Naive thymus-derived CD4-positive, alpha-beta T cell (primary cell): ENCODE measurements at places on chromosomes 11 and 22. TPM values are rescaled to one million over a fixed set of nuclear protein-coding genes. Genes with fewer than 3 reads are reported as not detected.
A peak's percentile ranks its signal among the peaks of the same experiment; 100 is the strongest.

GRCh38 chr11:119196833-119197483 lies 9.2 kb upstream of the CBL start:
- peak; percentile 79 for DNase-seq
- H3K27ac ChIP-seq = no peak overlapping the region
- no peaks in the 10 kb centered on the region for H3K36me3 ChIP-seq
- H3K4me1 ChIP-seq = no peaks in the 10 kb centered on the region
- no peaks in the 10 kb centered on the region for H3K27me3 ChIP-seq
- H3K4me3 ChIP-seq = no peak overlapping the region

GRCh38 chr11:110855191-110855590 lies 143.0 kb upstream of the ARHGAP20 start:
- no peaks in the 10 kb centered on the region for H3K4me1 ChIP-seq
- H3K36me3 ChIP-seq = no peaks in the 10 kb centered on the region
- no peaks in the 10 kb centered on the region for H3K27me3 ChIP-seq
- no peak for DNase-seq

- no peaks in the 10 kb centered on the region for H3K27me3 ChIP-seq
- DNase-seq = no peak
Measured at GRCh38 chr22:48207919-48208535, 1445.6 kb downstream of the TBC1D22A start.

The EIF3D gene
- polyA plus RNA-seq = 163 TPM

DNA sequence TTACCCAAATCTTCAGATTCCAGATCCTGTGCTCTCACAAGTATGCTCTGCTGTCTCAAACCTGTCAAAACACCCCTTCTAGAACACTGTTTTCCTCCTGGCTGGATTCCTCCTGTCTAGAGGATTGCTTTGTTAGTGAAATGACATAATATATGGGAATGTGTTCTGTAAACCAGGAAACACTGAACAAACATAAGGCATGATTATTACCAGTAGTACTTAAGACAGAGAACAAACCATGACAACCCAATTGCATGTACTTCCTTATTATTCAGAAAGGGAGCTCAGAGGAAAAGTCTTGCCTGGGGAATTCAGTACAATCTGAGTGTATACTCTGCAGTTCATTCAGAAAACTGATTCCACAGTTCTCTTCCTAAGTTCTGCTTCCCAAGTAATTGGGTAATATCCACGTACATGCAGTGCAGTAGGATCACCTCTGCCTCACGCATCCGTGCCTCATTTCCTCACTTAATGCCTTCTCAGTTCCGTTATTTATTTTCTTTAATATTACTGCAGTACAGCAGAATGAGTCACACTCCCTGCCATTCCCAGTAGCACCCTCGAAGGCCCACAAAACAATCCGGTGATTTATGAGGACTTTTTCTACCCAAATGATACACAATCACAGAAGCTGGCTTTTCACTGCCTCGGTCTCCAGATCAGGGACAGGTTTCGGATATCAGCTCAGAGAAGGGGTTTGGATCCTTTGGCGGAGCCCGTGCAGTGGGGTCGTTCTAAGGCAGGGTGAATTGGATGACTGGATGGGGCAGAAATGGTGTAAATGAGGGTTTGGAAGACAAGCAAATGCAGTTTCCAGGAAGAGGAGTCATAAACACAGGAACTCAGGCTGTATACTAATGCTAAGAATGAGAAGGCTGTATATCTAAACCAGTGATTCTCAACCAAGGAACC lies 896.9 kb downstream of the KCNA4 start:
- H3K27me3 ChIP-seq = no peaks in the 10 kb centered on the region
- DNase-seq = no peak
- H3K4me3 ChIP-seq = no peak overlapping the region
- H3K4me1 ChIP-seq = no peaks in the 10 kb centered on the region
- H3K27ac ChIP-seq = no peak overlapping the region

DNA sequence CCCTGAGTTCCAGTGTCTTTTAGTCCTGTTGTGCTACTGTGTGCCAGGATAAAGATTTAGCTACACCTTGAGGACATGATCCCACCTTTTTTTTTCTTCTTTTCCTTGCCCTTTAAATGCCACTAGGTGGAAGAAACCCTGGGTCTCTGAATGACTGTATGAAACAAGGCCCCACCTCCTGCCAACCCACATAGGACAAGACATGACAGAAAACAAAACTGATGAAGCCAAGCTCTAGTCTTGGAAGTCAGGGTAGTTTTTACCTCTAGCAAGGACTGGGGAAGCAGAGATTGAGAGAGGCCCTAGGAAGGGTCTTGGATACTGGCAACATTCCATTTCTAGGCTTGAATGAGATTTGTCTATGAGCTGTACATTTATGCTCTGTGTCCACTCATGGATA lies 410.7 kb downstream of the MIAT start:
- no peaks in the 10 kb centered on the region for H3K4me1 ChIP-seq
- H3K36me3 ChIP-seq = no peaks in the 10 kb centered on the region
- H3K27me3 ChIP-seq = no peaks in the 10 kb centered on the region
- H3K27ac ChIP-seq = no peak overlapping the region
- no peak overlapping the region for H3K4me3 ChIP-seq
- DNase-seq = no peak
